ENCODE measurements at places on chromosomes 3 and 15.

DNA sequence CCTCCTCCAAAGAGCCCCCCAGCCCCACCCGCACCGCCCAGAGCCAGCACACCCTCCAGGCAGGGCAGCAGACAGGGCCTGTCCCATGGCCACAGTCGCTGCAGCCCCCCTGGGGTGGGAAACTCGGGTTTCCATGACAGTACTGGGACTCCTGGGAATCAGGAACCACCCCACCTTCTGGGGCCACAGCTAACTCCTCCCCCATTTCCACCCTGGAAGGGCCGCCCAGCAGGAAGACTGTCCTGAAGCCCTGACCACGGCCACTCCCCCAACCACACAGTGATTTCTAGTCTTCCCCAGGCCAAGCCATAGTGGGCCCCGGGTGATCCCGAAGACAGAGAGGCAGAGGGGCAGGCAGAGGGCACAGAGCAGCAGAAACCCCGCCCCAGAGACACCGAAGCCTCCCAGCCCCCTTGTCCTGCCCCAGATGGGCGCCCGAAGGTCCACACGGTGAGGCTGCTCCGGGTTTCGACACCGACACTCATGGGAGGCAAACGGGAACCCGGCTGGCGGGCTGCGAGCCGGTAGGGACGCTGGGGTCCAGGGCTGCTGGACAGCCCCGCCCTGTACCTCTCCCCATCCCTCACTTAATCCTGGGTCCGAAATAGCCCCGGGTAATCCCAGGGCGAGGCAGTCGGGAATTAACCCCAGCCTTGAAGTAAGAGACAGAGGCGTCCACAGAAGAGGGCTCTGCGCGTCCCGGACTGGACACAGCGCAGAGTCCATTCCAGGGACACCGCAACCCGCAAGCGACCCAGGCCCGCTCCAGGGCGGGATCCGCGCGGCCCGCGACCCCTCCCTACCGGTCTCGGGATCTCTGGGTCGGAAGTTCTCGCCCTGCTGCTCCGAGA, 138.4 kb downstream of the NUP210 start:
- DNase-seq = no peak

GRCh38 chr3:12384451-12385233, 95.8 kb downstream of the PPARG start:
- DNase-seq = no peak

GRCh38 chr15:69450968-69451695, 1.5 kb upstream of the RPLP1 start:
- DNase-seq = no peak

DNA sequence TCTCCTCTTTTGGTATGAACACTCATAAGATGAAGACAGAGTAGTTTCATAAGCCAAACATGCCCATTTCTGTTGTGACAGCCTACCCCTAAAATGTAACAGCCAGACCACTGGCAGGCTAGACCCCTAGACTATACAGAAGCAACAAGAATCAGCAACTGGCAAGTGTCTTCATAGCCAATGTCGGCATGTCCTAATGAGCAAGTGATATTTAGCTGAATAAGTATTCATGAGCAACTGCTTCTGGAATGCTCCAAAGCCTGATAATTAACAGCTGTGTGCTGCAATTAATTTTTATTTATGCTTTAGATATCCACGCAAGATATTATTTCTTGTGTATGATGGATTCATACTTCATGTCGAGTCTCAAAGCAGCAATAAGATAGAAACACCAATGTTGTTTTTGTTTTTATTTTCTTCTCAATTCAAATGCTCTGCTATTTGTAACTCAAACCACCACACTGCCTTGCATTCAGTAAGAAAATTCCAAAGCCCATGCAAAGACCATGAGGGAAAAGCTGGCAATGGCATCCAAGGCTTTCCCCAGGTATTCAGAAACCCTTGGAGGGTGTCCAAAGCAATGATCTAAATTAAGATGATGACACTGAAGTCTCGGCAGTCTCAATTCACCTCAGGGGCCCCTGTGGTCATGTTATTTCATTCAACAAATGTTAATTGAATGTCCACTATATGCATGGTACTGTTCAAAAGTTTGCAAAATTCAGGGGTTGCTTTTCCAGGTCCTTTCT, 167.7 kb upstream of the NECTIN3 start:
- DNase-seq = no peak

DNA sequence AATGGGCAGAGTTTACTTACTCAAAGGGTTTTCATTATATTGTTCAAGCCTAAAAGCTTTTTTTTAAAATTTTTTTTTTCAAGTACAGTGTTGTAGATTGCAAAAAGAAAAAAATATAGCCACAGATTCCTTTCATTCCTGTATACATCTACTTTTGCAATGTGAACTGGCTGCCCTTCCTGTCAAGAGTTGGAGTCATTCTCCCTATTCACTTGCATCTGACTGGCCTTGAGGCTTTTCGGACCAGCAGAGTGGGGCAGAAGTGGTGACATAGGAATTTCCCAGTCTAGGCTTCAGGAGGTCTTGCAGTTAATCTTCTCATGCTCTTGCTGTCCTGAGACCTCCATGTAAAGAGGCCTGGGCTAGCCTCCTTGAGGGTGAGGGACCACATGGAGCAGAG, 218.3 kb upstream of the CFAP20DC start:
- DNase-seq = no peak

Measured in stimulated activated CD4-positive, alpha-beta T cell treated with anti-CD3 and anti-CD28 coated beads, TNF-alpha, amount 100 ng/mL, for 1 hour (primary cell).